ENCODE measurements at places on chromosomes 12 and 14.

DNA sequence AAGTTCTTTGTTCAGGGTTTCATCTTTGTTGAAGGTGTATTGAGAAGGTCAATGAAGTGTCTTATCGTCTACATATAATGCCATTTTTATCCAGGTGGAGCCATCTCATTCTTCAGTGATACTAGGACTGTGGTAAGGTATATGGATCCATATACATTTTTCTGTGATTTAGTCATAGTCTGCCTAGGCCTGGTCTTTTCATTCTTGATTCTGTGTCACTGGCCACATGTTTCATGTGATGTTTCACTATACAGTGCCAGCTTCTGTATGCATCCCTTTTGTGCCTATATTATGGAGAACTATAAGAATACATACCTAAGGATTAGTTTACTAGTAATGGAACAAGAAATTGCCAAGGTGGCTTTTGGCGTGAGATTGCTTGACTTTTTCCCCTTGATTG is 40.5 kb downstream of the VEZT start:
- DNase-seq = no peak

GRCh38 chr14:99612071-99612737 is 8.2 kb upstream of the CCDC85C start:
- DNase-seq = no peak

DNA sequence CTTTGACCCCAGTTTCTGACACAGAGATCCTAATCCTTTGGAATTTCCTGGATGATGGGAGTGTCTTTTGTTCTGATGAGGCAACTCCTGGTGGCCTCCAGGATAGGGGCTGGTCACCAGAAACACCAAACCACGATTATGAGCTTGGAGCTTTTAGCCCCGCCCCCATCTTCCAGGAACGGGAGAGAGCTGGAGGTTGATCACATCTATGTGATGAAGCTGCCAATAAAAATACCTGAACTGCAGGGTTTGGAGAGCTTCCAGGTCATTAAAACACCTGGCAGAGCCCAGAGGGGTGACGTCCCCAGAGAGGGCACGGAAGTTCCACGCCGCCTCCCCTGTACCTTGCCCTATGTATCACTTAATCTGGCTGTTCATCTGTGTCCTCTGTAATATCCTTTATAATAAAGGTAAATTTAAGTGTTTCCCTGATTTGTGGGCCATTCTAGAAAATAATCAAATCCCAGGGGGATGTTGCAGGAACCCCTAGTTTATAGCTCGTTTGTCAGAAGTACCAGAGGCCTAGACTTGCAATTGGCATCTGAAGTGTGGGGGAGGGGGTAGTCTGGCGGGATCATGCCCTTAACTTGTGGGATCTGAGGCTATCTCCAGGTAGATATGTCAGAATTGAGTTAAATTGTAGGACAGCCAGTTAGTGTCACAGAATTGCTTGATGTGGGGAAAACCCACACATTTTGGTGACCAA is 21.2 kb downstream of the APPL2 start:
- DNase-seq = peak; percentile 50

- no peak for DNase-seq
Observed at GRCh38 chr12:96457191-96457930, 32.0 kb upstream of the CFAP54 start.

- no peak for DNase-seq
Observed at GRCh38 chr12:124866883-124867400, 3.3 kb upstream of the SCARB1 start.

DNA sequence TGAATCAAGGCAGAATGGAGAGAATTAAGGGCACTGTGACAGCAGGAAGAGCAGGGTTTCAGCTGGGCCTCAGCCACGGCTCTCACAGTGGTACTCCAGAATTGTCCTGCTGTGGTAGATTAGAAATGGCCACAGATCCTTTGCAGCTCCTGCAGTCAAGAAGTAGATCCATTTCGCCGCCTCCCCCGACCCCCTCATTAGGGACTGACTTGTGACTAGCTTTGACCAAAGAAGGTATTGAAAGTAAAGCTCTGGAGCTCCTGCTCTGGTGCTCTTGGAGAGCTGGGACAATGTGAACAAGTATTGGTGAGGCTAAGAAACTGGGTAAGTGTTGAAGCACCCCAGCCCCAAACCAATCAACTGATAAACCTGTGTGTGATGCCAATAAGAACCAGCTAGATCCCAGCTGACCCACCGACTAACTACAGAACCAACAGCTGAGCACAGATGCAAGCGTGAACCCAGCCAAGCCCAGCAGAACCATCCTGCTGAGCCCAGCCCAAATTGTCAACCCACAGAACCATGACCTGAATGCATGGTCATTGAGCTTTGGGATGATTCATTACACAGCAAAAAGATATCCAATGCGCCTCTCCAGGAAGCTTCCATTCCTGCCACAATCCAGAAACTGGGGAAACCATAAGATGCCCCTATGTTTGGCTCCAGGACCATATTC is 50.7 kb downstream of the JAG2 start:
- DNase-seq = no peak

DNA sequence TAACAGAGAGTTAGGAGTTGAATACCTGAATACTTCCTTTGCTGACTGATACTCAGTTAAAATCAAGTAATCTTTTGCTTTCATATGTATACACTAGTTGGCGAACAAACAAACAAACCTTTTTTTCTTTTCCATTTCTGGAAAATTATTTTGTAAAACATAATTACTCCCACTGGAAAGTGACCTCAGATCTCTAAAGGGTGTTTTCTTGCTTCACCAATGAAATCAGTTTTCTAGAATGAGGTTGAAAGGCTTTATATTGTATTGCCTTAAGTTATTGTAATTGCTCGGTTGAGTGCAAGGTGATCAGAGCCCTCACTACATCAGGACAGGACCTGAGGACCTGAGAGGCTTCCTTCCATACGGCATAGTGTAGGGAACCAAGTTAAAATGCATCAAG is at the start of gene OR4K1:
Gene OR4K1, plus strand, starts transcription at position 301 of the 400 bp plus-strand sequence. CDS start 4,750 bp downstream, outside the sequence.
- DNase-seq = no peak

DNA sequence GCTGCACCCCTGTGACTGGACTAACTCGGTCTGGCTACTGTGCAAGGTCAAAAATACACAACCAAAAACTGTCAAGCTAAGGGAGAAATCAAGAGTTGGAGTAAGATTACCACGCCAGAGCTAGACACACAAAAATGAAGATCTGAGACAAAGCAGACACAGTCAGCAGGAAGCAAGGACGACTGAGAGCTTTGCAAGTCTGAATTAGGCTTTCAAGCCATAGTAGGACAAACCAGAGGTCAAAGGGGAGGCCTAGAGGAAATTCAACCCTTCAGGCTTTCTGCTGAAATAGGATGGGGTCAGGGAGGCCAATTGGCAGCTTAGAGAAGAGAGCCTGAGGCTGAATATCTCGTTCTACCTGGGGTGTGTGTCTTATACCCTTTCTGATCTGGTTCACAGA is 117.3 kb downstream of the LLPH start:
- no peak for DNase-seq

- DNase-seq = no peak
Observed at GRCh38 chr12:30959110-30959710, 32.7 kb downstream of the TSPAN11 start.

GRCh38 chr12:19338405-19338804 is 100.9 kb upstream of the AEBP2 start:
- no peak for DNase-seq

GRCh38 chr12:105899589-105899988 is 239.2 kb downstream of the NUAK1 start:
- DNase-seq = no peak

DNA sequence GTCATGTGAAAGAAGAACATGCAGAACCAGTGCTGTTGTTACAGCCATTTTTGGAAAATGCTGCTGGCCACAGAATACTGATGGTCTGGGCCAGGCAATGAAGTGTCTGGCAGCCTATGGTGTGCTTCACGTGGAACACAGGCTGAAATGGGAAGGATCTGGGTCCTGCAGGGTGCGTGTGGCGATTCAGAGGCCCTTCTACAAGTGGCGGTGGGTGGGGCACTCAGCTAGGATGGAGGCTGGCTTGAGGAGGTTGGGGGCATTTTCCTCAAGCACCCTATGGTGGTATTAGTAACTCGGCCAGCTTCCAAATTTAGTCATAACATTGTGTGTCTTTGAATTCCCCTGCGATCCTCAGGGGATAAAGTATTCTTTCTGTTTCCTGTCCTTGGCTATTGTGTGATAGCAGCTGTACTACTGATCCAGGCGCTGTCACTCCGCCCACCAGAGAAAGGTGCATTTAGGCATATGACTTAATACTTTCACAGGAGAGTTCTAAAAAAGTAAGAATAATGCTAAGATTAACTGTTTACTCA is 9.2 kb upstream of the RAD52 start:
- DNase-seq = no peak

DNA sequence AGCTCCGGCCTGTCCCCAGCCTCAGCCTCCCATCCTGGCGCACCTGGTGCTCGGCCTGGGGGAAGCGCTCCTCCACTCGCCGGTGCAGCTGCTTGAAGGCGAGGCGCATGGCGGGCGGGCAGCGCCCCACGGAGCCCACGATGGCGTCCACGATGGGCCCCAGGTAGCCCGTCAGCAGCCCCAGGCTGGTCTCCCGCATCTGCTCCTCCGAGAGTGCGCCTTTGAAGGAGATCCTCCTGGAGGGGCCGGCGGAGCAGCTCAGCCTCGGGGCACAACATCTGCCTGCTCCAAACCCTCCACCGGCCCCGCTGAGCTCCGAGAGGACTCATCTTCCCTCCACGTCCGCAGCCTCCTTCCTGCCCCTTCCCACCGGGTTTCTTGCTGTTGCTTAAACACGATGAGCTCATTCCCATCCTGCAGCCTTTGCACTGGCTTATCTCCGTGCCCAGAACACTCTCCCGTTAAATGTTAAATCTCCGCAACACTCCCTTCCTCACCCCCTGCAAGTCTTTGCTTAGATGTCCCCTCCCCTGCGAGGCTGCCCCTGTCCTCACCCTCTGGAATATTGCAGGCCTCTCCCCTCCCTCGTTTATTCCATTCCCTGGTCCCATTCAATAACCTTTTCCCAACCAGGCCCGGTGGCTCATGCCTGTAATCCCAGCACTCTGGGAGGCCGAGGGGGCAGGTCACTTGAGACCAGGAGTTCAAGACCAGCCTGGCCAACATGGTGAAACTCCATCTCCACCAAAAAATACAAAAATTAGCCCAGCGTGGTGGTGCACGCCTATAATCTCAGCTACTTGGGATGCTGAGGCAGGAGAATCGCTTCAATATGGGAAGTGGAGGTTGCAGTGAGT is 23.3 kb downstream of the RASAL1 start:
- DNase-seq = no peak

- DNase-seq = no peak
Observed at GRCh38 chr14:51491776-51492175, 159.9 kb upstream of the FRMD6 start.

DNA sequence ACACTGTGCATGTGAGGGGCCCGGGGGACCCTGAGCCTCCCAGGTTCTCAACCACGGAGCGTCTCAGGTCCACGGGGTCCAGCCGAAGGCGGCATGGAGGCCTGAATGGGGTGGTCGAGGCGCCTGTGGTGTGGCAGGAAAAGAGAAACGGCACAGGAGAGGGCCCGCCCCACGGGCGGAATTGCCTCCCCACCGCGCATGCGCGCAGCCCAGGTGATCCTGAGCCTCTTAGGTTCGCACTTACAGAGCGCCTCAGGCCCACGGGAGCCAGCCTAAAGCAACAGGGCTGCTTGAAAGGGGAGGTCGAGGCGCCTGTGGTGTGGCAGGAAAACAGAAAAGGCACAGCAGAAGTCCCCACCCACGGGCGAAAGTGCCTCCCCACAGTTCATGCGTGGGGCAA is 311.0 kb downstream of the ALG10 start:
- no peak for DNase-seq

GRCh38 chr12:131634037-131634436 is 76.9 kb upstream of the SFSWAP start:
- DNase-seq = no peak

- DNase-seq = no peak
Observed at GRCh38 chr12:102694903-102695302, 214.5 kb upstream of the IGF1 start.

Measured in lung microvascular endothelial cell (primary cell).